ENCODE measurements at places on chromosomes 6 and 20.

DNA sequence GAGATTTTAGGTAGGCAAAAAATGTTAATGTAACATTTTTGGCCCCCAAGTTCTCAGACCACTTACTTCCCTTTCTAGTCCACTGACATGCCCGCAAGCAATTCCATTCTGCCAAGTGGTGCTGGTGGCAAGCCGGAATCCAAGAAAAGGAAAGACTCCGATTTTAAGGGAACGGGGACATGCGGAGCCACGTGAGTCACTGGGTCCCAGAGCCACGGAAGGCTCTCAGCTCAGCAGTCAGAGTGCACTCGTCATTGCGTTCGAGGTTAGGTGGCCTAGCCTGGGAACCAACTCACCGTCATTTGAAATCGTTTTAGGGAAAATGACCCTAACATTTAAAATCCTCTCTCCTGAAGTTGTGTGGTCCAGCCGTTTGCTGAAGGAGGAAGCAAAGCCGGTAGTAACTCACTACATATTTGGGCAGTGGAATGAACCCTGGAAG lies 711 bp upstream of the SIRT5 start:
- no peak for DNase-seq
- H3K4me3 ChIP-seq: peak overlapping the region; percentile 74
- H3K27me3 ChIP-seq: no peaks in the 10 kb centered on the region
- peaks cover 4% of the 10 kb centered on the region for H3K4me1 ChIP-seq
- H3K27ac ChIP-seq: peak overlapping the region; percentile 99
- no peaks in the 10 kb centered on the region for H3K36me3 ChIP-seq

- no peaks in the 10 kb centered on the region for H3K36me3 ChIP-seq
- H3K4me1 ChIP-seq: no peaks in the 10 kb centered on the region
- H3K4me3 ChIP-seq: no peak overlapping the region
- no peak for DNase-seq
- no peaks in the 10 kb centered on the region for H3K27me3 ChIP-seq
Measured at GRCh38 chr6:79764747-79765146, 133.6 kb downstream of the SH3BGRL2 start.

DNA sequence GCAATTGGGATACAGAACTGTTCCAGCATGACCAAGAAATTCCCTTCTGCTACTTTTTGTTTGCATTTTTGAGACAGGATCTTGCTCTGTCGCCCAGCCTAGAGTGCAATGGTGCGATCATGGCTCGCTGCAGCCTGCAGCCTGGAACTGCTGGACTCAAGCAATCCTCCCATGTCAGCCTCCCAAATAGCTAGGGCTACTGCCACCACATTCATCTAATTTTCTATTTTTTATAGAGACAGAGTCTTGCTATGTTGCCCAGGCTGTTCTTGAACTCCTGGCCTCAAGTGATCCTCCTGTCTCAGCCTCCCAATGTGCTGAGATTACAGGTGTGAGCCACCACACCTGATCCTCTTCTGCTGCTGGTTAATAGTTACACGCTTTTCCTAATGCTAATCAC lies 204.9 kb downstream of the SOX4 start:
- H3K27me3 ChIP-seq: no peaks in the 10 kb centered on the region
- no peak overlapping the region for H3K4me3 ChIP-seq
- peaks cover 17% of the 10 kb centered on the region for H3K4me1 ChIP-seq
- no peak overlapping the region for H3K27ac ChIP-seq

DNA sequence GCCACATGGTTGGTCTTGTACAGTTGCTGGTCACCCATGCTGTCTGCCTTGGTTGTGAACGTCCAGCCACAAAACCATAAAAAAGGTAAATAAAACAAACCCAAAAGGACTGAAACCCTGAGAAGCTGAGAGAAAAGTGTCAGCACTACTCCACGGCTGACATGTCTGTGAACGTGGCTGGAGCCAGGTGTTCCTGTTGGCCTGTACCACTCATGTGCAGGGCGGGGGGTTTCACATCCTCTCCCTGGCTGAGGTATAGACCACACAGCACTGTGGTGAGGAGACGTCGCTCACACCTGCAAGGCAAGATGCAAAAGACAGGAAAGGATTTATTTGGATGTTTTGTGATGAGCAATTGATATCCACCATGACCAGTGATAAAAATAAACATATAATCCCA lies 51.9 kb upstream of the MRPS10 start:
- H3K27ac ChIP-seq: no peak overlapping the region
- DNase-seq: no peak
- H3K4me1 ChIP-seq: peaks cover 6% of the 10 kb centered on the region
- no peaks in the 10 kb centered on the region for H3K27me3 ChIP-seq
- peaks cover 16% of the 10 kb centered on the region for H3K36me3 ChIP-seq

GRCh38 chr20:10848810-10849370 lies 175.1 kb upstream of the JAG1 start:
- H3K27me3 ChIP-seq: no peaks in the 10 kb centered on the region
- no peak overlapping the region for H3K4me3 ChIP-seq
- DNase-seq: no peak
- peak overlapping the region; percentile 53 for H3K27ac ChIP-seq

GRCh38 chr20:46108435-46108841 lies 9.7 kb upstream of the CD40 start:
- no peak overlapping the region for H3K27ac ChIP-seq
- H3K27me3 ChIP-seq: peaks cover 61% of the 10 kb centered on the region
- no peaks in the 10 kb centered on the region for H3K36me3 ChIP-seq
- no peaks in the 10 kb centered on the region for H3K4me1 ChIP-seq

- no peaks in the 10 kb centered on the region for H3K27me3 ChIP-seq
- no peak for DNase-seq
- H3K4me1 ChIP-seq: no peaks in the 10 kb centered on the region
- no peak overlapping the region for H3K4me3 ChIP-seq
- H3K27ac ChIP-seq: no peak overlapping the region
- H3K36me3 ChIP-seq: no peaks in the 10 kb centered on the region
Measured at GRCh38 chr6:95819939-95820338, 195.8 kb upstream of the FUT9 start.

- H3K27ac ChIP-seq: no peak overlapping the region
- H3K4me3 ChIP-seq: no peak overlapping the region
- H3K36me3 ChIP-seq: no peaks in the 10 kb centered on the region
- H3K4me1 ChIP-seq: peaks cover 50% of the 10 kb centered on the region
- DNase-seq: no peak
- H3K27me3 ChIP-seq: no peaks in the 10 kb centered on the region
Measured at GRCh38 chr6:22149096-22149495, 147.7 kb downstream of the PRL start.

DNA sequence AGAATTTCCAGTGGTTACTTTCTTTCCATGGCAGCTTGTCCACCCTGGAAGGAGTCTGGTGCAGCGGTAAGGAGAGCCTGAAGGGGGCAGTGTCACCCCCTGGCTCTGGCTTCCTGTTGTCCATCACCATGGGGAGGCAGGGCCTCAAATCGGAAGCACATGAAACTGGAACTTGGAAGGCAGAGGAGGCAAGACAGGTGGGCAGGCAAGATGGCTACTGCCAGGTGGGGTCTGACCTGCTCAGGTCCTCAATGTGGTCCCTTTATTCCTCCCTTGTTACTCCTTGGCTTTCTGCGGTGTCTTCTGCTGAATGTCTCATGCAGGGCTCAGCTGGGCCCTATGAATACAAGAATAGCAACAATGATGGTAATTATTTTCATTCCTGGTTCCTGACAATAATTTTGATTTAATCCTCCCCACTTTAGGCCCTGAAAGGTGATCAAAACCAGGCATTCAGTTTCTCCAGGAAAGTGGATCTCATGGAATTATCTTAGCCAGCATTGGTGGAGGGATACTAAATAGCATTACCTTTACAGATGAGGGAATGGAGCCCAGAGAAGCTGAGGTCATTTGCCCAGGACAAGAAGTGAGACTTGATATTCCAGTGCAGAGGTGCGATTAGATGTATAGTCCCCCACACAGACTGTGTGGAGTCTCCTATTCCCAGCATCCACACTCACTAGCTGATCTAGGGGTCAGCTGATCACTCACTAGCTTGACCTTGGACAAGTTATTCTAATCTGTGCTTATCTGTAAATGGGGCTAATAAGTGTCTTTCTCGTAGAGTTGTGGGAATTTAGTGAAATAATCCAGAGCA lies 17.6 kb upstream of the SNAI1 start:
- no peak for DNase-seq
- no peak overlapping the region for H3K27ac ChIP-seq
- no peaks in the 10 kb centered on the region for H3K27me3 ChIP-seq
- no peak overlapping the region for H3K4me3 ChIP-seq

DNA sequence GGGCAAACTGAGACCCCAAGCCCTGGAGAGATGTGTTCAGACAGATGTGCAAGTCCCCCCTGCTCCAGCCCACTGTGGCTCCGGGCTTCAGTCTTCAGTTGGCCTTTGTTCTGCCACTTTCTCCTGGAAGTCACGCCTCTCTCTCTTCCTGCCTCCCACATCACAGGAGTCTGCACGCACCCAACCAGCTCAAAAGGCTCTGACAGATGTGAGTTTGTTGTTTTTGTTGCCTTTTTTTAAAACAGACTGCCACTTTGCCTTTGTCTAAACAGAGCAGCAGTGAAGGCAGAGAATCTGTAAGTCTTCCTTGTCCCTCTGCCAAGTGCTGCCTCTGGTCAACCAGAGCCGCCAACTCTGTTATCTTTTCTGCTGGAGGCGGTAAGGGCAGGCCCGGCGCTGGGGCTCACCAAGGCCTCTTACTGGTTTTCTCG lies 149.7 kb downstream of the TFAP2C start:
- peak; percentile 13 for DNase-seq
- no peak overlapping the region for H3K27ac ChIP-seq
- H3K4me3 ChIP-seq: no peak overlapping the region
- no peaks in the 10 kb centered on the region for H3K4me1 ChIP-seq
- H3K27me3 ChIP-seq: peaks cover 45% of the 10 kb centered on the region

- no peak overlapping the region for H3K27ac ChIP-seq
- no peaks in the 10 kb centered on the region for H3K4me1 ChIP-seq
- no peak for DNase-seq
- H3K27me3 ChIP-seq: no peaks in the 10 kb centered on the region
- no peaks in the 10 kb centered on the region for H3K36me3 ChIP-seq
- H3K4me3 ChIP-seq: no peak overlapping the region
Measured at GRCh38 chr20:39210341-39211036, 248.3 kb downstream of the DHX35 start.

Data from heart right ventricle (tissue), 16 donors.